Smooth muscle cell of the umbilical artery (primary cell): ENCODE measurements at places on chromosomes 5 and 9. TPM values are rescaled to one million over a fixed set of nuclear protein-coding genes. Genes with fewer than 3 reads are reported as not detected.

Gene NR4A3
- total RNA-seq, result 0.30 and 0.46 TPM in 2 replicates

Gene TCERG1
- total RNA-seq, result 31.2 and 50.7 TPM in 2 replicates

Gene CDH9
- 0.59 TPM in 1 of 2 replicates, not detected in the other for total RNA-seq

Gene NIPAL4
- 0.14 TPM in 1 of 2 replicates, not detected in the other for total RNA-seq

Gene HACD4
- 2.1 and 4.2 TPM in 2 replicates for total RNA-seq

Gene CER1
- not detected in 2 replicates for total RNA-seq

Gene NIM1K
- total RNA-seq, result 0.32 and 1.2 TPM in 2 replicates

Gene BTNL9
- total RNA-seq, result not detected in 2 replicates

Gene CCL21
- total RNA-seq, result not detected in 2 replicates
